Cardiac septum (tissue), 1 donor: ENCODE measurements at places on chromosomes 7 and 10. TPM values are rescaled to one million over a fixed set of nuclear protein-coding genes. Genes with fewer than 3 reads are reported as not detected.
A peak's percentile ranks its signal among the peaks of the same experiment; 100 is the strongest.

Gene WNT8B
- not detected for total RNA-seq

Gene NOS3
- total RNA-seq = 26.5 TPM

DNA sequence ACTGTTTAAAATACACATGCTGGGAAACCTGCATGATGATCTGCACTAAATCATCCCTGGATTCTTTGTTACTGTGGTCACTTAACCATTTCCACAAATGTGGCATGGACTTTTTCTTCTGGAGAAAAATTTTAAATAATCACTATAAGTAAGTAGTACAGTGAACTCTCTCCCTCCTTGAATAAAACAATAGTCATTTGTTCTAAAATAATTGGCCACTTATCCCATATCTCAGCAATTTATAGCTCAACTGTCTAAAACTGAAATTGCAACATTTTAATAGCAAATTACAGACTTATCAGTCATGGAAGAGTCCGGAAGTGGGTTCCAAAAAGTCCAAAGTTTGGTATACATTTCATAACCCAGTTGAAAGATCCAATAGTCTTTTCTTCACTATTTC is 90.9 kb downstream of the MTERF1 start:
- DNase-seq = no peak

GRCh38 chr7:147033641-147034040 is 917.0 kb downstream of the CNTNAP2 start:
- DNase-seq = no peak

Gene KEL
- total RNA-seq = 0.57 TPM

DNA sequence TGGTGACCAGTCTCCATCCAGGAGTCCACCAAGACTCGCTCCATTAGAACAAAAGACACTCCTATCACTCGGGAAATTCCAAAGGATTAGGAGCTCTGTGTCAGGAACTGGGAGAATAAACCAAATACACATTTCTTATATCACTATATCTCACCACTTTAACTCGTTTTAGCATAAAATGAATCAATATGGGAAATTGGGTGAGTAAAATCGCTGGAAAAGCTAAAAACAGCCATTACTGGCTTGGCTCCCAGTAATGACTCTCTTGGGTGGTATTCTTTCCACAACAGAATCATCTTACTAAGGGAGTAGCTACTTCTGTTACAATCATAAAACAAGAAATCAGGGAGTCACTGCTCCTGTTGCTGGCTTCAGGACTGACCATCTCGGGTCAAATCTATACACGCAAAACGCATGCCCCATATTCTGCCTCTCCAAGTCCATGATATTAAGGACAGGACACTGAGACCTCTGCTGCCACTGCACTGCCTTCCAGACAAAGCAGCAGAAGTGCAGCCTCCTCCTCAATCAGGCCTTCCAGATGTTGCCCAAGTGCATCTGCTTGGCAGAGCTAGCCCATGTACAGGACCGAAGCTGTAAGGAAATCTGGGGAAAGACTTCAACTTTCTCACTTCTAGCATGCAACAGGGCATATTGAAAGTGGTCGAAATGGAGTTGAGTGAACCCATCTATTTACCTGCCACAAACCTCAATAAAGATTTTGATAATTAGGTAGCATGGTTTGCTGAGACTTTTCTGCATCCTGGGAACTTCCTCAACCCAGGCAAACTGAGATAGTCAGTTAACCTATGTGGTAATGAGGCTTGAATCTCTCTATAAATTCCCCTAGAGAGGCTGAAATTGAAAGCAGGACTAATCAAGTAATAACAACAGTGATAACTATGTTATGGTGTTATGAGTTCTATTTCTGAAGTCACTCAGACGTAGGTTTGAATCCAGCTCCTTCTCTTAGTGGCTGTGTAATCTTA is 14.4 kb upstream of the PANK1 start:
- no peak for DNase-seq

Gene HOXA5
- 0.30 TPM for total RNA-seq

GRCh38 chr10:61139592-61139953 is 195.6 kb upstream of the RHOBTB1 start:
- DNase-seq = no peak

GRCh38 chr10:77800738-77801266 is 125.8 kb downstream of the DLG5 start:
- peak; percentile 69 for DNase-seq

Gene FKBP6
- total RNA-seq = not detected

DNA sequence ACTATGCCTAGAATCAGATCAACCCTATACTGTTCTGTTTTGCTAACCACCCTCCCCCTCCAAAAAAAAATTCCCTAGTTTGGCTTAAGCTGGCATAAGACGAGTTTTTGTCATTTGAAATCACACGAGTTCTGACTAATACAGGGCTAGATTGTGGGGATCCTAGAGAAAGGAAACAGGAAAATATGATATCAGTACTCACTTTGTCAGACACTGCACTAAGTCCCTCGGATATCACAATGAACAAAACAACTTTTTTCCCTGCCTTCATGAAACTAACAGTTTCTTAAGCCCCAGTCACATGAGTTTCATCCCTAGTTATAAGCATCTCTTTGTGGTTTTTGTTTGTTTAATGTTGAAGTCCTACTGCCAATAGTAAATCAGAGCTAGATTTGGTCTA is 118.5 kb downstream of the ITGB8 start:
- DNase-seq = no peak

DNA sequence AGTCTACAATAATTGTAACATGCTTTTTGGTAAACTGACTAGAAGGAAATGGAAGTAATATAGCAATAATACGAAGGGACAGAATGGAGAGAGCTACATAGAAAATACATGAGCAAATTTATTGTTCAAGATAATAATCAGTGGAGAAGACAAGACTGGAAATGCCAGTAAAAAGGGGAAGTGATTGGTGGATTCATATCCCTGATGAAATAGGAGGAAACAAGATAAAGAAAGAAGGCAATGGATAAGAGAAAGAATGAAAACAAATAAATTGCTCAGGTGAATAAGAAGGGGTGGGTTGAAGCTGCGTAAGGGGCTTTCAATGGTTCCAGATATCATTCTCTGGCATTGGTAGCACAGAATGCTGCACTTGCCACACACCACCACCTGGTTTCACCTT is 135.9 kb downstream of the LRRN3 start:
- DNase-seq = no peak

Gene DMTF1
- 38.9 TPM for total RNA-seq

GRCh38 chr7:70942791-70943190 is 189.2 kb upstream of the GALNT17 start:
- no peak for DNase-seq

GRCh38 chr10:114575417-114576131 is 82.5 kb downstream of the ABLIM1 start:
- no peak for DNase-seq

DNA sequence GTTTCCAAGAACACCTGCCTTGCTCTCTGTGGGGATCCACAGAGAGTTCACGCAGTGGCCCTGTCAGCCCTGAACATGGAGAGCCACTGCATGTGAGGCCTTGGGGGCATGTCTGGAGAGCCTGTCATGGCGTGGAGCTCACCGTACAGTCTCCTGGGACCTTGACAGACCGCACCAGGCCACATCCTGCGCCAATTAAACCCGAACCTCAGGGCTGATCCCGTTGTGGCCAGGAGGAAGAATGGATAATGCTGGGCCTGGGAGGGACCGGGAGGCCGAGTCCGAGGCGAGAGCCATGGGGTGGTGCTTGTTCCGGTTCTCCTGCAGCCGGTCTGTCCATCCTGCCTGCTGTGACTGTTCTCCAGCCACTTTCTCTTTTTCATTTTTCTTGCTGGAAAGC is 68.7 kb downstream of the DNAJB6 start:
- no peak for DNase-seq

DNA sequence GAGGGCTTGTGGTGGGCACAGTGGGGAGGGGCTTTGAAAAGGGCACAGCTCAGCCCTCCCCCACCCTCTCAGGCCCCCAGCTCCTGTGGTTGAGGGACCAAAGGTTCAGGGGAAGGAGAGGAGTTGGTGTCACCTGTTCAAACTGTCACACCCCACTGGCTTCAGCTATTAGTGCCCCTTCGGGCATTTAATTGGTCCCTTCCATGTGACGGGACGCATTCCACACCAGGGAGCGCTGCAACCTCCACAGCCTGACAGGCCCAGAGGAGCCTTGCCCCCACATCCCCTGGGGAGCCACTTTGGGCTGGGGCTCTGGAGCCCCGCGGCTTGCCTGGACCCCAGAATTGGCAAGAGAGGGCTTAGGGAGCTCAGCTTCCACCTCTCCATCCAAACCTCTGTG is 75.7 kb downstream of the C10orf105 start:
- DNase-seq = no peak

DNA sequence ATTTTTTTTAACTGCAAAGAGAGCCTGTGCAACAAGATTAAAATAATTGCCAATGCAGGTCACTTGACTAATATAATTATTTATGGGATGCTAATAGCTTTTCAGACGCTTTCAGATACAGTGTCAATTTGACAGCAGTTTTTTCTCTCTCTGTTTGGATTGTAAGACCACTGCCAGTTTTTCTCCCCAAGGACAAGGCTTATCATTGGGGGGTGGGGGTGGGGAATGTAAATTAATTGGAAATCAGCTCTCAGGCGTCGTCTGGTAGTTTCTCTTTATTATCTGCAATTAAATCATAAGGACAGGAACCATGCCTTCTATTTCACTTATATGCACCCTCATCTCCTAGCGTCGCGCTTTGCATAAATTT is 559 bp upstream of the LRGUK start:
- no peak for DNase-seq
